ENCODE measurements at places on chromosomes 4 and X.

GRCh38 chr4:16884673-16885460, 13.6 kb downstream of the LDB2 start:
- no peak for DNase-seq

GRCh38 chrX:74506317-74507115, 85.2 kb downstream of the SLC16A2 start:
- no peak for DNase-seq

DNA sequence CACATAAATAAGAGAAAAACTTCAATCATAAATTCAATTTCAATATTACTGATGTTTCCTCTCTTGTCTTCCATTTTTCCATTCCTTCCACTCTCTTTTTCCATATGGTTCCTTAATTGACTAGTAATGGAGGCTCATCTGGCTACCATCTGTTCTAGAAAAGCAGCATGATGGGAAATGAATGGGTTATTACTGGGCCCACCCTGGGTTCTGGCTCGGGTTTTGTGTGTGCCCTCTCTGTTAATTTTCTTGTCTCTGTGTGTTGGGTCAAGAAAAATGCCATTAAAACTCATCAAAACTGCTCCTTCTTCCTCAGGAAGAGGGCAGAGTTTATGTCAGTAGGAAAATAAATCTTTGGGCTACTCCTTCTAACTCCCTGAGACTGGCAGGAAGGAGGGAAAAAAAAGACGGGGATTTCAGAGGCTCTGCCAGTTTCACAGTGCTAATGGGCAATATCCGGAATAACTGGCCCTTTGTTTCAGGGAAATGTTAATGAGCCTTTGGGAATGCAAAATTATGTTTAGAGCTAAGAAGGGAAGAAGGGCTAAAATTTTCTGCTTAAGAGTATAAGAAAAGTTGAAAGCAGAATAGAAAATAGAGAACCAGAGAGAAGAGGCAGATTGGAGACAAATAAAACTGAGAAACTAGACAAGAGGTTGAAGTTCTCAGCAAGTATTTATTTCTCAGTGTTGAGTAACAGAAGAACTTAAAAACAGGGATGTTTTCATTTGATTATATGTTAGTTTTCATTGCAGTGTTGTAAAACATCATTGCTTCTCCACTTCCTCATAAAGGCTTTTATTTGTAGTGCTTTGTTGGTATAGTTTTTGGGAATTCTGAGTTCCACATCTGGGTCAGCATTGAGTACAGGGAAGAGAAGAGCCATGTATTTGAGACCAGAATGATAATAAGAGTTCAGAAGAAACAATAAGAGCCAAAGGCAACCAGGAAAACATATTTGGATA, 19.7 kb downstream of the GABRB1 start:
- no peak for DNase-seq

- DNase-seq = no peak
These were observed 296.3 kb upstream of the TENM3 start for GRCh38 chr4:181946902-181947301.

- no peak for DNase-seq
These were observed 1.6 kb downstream of the PI4K2B start for GRCh38 chr4:25235401-25235800.

GRCh38 chr4:23401572-23401971, 488.3 kb downstream of the PPARGC1A start:
- DNase-seq = no peak

DNA sequence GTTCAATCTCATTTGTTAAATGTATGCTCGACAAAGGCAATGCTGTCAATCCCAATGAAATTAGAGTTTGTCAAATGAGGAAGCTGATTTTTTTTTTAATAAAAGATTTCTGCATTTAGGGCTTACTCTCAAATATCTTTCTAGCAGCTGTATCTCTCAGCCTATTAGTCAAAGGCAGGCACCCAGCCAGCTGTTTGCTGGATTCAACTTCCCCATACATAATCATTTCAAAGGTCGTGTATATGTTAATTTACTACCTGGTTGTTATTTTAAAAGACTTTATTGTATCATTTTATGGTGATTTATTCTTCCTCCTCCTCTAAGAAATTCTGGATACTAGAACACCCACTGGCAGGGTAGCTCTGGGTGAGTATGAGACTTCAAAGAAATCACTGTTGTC, 27.1 kb downstream of the RAI2 start:
- DNase-seq = no peak
